ENCODE measurements at places on chromosomes 2 and 18. TPM values are rescaled to one million over a fixed set of nuclear protein-coding genes. Genes with fewer than 3 reads are reported as not detected.

- DNase-seq: no peak
- no peak overlapping the region for H3K27ac ChIP-seq
- H3K36me3 ChIP-seq: peaks cover 8% of the 10 kb centered on the region
- no peak overlapping the region for H3K4me3 ChIP-seq
- peaks cover 2% of the 10 kb centered on the region for H3K27me3 ChIP-seq
Observed at GRCh38 chr2:170456914-170457313, 258.2 kb upstream of the SP5 start.

Gene GATA6
- total RNA-seq: 23.8 TPM

GRCh38 chr2:149000158-149000938 is 38.2 kb upstream of the LYPD6B start:
- no peak overlapping the region for H3K27ac ChIP-seq
- no peak overlapping the region for H3K4me3 ChIP-seq
- H3K36me3 ChIP-seq: peaks cover 48% of the 10 kb centered on the region
- peaks cover 3% of the 10 kb centered on the region for H3K27me3 ChIP-seq
- H3K4me1 ChIP-seq: peaks cover 5% of the 10 kb centered on the region

DNA sequence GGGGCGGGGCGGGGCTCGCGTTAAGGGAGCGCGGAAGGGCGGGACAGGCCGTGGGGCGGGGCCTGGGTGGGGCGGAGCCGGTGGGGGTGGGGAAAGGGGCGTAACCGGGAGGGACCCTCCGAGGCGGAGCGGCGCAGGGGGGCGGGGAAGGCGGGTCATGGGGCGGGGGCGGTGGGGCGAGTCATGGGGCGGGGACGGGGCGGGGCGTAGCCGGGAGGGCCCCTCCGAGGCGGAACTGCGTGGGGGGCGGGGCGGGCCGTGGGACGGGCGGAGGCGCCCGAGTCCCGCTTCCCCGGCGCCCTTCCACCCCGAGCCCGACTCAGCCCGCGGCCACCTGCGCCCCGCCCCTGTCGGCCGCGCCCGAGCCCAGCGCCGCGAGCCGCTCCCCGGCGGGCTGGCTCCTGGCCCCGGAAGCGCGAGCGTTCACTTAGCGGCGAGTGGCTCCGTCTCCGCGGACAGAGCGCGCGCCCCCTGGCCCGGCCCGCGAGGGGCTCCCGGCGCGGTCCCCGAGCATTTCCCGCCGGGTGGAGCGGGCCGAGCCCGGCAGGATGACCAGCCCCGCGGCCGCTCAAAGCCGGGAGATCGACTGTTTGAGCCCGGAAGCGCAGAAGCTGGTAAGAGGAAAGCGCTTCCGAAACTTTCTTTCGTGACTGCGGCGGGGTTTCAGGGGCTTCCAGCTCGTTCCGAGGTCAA is 64.7 kb downstream of the LRRFIP1 start:
- H3K4me1 ChIP-seq: peaks cover 38% of the 10 kb centered on the region
- no peak overlapping the region for H3K27ac ChIP-seq
- H3K4me3 ChIP-seq: peak overlapping the region; percentile 89
- H3K27me3 ChIP-seq: peaks cover 16% of the 10 kb centered on the region

DNA sequence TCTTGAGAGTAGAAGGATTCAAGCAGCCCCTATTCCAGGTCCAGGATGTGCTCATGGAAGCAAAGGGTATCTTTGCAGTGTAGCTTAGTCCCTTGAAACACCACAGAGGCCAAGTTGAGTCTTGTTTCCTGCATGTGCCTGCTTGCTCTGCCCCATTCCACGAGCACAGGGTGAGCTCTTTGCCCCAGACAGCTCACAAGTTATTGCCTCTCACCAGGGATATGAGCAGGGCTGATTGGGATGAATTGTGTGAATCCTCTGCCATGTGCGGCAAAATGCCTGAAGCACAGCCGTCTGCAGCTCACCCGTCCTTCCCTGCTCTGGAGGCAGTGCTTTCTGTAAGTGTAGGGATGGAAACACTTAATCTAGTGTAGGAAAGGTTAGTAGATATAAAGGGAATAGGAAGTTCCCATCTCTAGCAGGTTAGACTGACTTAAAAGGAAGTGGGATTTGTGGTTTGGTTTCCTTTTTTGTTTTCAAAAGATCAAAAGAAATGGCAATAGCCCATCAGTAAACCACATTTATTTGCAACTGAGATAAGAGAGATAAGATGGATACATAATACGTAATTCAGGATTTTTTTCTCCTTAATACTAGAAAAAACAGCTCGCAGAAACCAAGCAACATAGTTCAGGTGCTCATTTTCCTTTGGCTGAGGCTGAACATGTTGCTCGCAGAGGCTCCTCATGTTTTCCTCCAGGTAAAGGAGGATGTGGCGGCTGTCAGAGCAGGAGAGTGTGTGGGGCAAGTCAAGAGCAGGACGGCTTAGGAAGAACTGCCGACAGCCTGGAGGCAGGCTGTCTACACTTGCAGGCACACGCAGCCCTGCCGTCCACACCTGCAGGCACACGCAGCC is 41.4 kb downstream of the TMEM182 start:
- H3K27ac ChIP-seq: peak overlapping the region; percentile 75
- H3K4me3 ChIP-seq: no peak overlapping the region
- DNase-seq: no peak
- peaks cover 41% of the 10 kb centered on the region for H3K36me3 ChIP-seq

DNA sequence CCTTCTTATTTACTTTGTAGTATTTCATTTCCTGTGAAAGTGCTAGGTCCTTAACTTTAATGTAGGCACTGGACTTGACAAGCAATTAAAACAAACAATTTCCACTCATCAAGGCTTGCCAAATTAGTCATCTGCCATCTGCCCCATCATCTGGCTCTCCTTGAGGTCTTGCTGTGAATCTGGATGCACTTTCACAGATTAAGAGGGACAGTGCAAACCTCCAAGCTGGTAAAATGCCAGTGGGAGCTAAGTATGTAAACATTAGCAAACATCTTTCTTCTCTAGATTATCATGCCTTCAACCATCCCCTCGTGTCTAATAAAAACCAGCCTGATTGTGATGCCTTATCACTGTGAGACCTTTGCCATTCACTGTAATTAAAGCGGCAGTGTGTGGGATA is 402.9 kb downstream of the ERBB4 start:
- no peaks in the 10 kb centered on the region for H3K4me1 ChIP-seq
- H3K36me3 ChIP-seq: no peaks in the 10 kb centered on the region
- no peak for DNase-seq
- no peak overlapping the region for H3K27ac ChIP-seq
- H3K27me3 ChIP-seq: no peaks in the 10 kb centered on the region

DNA sequence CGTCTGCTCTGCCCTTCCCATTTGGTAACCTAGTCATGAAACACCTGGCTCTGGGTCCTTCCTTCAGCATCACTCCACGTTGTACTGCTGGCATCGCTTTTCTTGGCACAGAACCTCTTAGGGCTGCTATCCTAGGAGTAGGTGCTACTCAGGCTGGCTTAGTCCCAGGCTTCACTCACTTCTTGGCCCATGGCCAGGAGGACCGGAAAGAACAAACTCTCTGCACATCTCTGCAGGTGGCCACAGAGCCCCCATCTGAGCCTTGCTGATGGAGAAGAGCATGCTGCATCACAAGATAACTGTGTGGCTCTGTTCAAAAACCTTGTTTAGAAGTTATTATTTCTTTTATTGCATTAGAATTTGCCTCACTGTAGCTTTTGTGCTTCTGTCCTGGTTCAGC is 447.2 kb upstream of the TNP1 start:
- DNase-seq: no peak
- no peak overlapping the region for H3K27ac ChIP-seq
- peaks cover 2% of the 10 kb centered on the region for H3K27me3 ChIP-seq
